HFFc6 (cell line): ENCODE measurements at places on chromosomes 3 and 15. TPM values are rescaled to one million over a fixed set of nuclear protein-coding genes. Genes with fewer than 3 reads are reported as not detected.

GRCh38 chr3:175605851-175606250 is 746.7 kb downstream of the NAALADL2 start:
- no peak overlapping the region for H3K27ac ChIP-seq
- no peak overlapping the region for H3K4me3 ChIP-seq
- no peak for DNase-seq
- H3K4me1 ChIP-seq, result peaks cover 9% of the 10 kb centered on the region; the same call in 1 of the 2 replicates

DNA sequence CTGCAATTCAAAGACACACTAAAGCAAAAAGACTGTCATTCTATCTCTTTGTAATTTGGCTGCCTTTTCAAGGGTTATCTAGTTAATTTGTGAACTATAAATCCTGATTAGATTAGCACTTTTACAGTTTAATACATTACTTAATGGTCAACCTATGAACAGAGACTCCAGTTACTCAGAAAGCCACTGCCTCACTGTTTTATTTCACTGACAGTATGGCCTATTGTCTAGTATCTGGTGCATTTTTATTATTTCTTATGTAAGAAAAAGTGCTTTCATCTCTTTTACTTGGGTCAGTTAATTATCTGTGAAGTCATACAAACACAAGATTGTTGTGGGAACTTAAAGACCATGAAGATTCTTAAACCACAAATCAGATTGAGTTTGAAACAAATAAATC is 133.8 kb downstream of the ZBBX start:
- H3K4me3 ChIP-seq, result no peak overlapping the region
- DNase-seq, result no peak
- H3K36me3 ChIP-seq, result no peaks in the 10 kb centered on the region
- H3K4me1 ChIP-seq, result no peaks in the 10 kb centered on the region

GRCh38 chr15:24318981-24319380 is 356.6 kb upstream of the NPAP1 start:
- H3K4me1 ChIP-seq, result no peaks in the 10 kb centered on the region
- no peak overlapping the region for H3K4me3 ChIP-seq
- no peak overlapping the region for H3K27ac ChIP-seq

Gene ARID3B
- total RNA-seq, result 1.4 to 2.3 TPM (median 1.8 TPM) in 3 replicates

Gene MUC4
- not detected in 3 replicates for total RNA-seq

Gene MCTP2
- 0.82 to 4.8 TPM (median 4.3 TPM) in 3 replicates for total RNA-seq
